ENCODE measurements at places on chromosomes 4 and X. TPM values are rescaled to one million over a fixed set of nuclear protein-coding genes. Genes with fewer than 3 reads are reported as not detected.

The CT45A2 gene
- total RNA-seq = not detected

The STOX2 gene
- 2.9 TPM for total RNA-seq

The COQ2 gene
- total RNA-seq = 6.1 TPM

The CA5B gene
- 24.7 TPM for total RNA-seq

The GYPB gene
- total RNA-seq = not detected

The MAGEA2 gene
- total RNA-seq = not detected

Data from uterus (tissue), 4 donors.